ENCODE measurements at places on chromosomes 16 and 17.
A peak's percentile ranks its signal among the peaks of the same experiment; 100 is the strongest.

GRCh38 chr16:20833086-20833485 is 26.8 kb downstream of the REXO5 start:
- DNase-seq, result no peak

DNA sequence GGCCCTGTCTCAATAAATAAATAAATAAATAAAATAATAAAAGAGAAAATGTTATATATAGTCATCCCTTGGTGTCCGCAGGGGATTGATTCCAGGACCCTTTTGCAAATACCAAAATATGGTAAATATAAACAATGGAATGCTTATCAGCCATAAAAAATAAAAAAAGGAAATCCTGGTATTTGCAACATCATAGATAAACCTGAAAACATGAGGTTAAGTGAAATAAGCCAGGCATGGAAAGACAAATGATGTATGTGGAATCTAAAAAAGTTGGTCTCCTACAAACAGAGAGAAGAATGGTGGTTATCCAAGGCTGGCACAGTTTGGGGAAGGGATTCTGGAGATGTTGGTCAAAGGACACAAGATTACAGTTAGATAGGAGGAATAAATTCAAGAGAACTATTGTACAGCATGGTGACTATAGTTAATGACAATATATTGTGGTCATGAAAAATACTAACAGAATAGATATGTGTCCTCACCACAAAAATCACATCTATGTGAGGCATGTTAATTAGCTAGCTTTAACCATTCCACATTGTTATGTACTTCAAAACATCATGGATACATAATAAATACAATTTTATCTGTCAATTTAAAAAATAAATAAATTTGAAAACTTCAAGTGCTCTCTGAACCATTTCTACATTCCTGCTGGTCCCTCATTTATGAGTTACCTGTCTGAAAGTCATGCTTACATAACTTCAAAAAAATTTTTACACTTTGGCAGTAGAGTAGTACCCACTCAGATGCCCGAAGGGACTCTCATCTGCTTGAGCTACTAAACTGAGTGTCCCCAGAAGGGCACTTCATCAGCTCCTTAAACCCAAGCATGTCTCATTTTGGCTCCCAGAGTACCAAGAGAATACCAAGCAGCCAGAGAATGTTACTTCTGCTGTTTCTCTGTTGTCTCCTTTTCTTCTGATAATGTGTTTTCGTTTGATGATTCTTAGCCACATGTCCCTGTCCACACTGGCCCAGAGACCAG is 26.6 kb downstream of the N4BP1 start:
- DNase-seq, result no peak

- DNase-seq, result no peak
Observed at GRCh38 chr17:50146230-50146926, 4.1 kb downstream of the PPP1R9B start.

DNA sequence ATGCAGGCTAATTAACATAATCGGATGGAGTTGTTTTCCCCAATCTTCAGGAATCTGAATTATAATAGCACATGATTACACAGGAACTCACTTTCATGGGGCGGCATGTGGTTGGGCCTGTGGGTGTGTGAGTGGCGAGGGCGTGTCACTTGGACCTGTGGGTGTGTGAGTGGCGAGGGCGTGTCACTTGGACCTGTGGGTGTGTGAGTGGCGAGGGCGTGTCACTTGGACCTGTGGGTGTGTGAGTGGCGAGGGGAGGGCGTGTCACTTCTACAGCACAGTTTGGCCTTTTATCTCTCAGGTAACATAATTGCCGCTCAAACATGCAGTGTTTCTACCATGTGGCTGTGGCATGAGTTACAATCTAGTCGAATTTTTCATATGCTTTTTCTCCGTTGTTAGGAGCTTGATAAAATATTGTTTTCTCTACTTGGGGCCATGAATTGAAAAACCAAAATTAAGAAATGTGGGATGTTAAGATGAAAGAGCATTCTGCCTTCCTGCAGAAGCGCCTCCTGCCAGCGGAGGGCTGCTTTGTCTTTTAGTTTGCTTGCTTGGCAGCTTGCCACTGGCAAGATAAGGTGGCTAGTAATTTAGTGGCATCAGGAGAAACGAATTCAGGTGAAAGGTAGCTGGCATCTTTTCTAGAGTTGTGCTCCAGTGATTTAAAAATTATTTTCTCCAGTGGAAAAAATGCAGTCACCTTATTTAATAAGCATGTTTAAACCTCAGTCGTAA is 36.2 kb downstream of the USP10 start:
- DNase-seq, result peak; percentile 77

DNA sequence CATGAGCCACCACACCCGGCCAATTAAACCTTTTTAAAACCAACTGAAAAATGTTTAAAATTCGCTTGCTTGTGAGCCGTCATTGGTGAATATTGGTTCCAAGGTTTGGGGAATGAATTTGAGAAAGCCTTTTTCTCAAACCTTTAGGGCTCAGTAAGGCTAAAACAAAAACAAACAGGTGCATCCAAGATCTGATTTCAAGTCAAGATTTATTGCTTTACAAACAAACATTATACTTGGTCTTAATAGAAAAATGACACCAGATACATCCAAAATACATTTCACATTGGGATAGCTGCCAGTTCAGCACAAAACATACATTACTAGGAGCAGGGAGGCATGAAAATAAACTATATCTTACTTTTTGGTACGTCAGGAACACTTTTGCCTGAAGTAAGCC is 5.4 kb downstream of the C17orf58 start:
- DNase-seq, result peak; percentile 68

DNA sequence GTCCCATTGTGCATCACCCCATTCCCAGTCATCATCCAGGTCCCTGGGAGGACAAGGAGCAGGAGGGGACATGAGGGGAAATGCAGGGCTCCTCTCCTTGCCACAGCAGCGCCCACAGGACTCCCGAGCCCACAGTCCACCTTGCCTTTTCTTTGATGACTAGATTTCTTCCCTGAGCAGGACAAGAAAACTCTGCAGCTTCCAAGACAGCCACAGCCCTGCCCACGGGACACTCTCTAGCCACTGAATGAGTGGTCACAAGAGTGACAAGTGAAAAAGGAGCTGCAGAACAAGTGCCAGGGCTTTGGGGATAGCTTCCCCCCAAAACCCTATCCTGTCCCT is 4.7 kb downstream of the NEURL4 start:
- no peak for DNase-seq

DNA sequence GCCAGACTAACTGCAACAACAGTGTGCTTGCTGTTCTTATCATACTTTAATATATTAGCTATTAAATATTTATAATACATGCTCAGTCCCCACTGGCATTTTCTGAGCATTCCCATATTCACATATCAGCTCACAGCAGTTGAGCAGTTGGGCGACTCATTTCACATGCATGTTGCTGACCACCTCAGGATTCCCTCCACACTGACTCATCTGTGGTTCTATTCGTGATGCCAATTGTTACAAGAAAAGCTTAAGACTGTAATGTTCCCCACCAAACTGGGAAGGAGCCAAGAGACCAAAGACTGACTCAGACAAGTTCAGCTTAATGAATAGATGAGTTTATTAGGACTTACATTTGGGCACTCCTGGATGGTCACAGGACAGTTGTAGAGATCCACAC is 100.3 kb upstream of the KIF2B start:
- no peak for DNase-seq

DNA sequence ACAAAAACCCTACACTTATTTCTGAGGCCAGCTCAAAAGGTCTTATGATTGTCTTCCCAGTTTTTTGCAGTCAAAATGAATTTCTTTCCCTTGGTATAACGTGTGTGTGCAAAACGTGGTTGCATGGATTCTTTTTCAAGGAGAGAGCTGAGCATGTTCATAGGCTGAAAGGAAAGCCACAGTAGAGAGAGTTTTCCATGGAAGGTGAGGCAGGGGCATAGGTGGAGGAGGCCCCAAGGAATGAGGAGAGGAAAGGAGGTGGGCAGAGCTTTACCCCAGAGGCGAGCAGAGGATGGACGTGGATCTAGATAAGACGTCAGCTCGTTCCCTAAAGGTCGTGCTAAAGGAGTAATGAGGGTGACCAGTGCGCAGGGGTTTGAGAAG is 22.8 kb downstream of the TRPV2 start:
- no peak for DNase-seq

DNA sequence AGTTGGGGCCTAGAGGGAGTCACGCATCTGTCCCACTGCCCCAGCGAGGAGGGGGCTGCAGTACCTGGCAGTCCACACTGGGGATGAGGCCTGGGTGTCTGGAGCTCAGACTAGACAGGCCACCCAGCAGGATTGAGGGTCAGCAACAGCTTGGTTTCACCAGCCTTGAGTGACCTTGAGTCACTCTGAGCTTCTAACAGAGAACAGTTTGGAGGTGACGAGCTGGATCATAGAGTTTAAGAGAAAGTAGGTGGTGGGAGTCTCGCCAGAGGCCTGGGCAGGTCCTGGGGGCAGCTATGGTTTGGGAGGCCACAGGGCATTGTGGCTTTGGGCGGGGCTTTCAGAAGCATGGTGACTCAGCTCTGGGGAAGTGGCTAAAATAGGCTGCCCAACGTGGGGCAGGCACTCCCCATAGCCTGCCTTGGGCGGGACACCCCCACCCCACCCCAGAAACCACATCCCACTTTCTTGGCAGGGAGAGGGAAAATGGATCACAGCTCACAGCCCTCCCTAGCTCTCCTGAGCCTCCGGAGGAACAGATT is 20.5 kb downstream of the CDC42EP4 start:
- no peak for DNase-seq

GRCh38 chr17:47703191-47703591 is 9.2 kb downstream of the TBKBP1 start:
- no peak for DNase-seq

GRCh38 chr17:48767263-48767774 is 38.8 kb upstream of the HOXB13 start:
- DNase-seq, result no peak

- DNase-seq, result peak; percentile 85
Observed at GRCh38 chr17:48023400-48024148, 14.0 kb downstream of the COPZ2 start.

- DNase-seq, result no peak
Observed at GRCh38 chr17:59141860-59142259, 13.1 kb downstream of the SKA2 start.

DNA sequence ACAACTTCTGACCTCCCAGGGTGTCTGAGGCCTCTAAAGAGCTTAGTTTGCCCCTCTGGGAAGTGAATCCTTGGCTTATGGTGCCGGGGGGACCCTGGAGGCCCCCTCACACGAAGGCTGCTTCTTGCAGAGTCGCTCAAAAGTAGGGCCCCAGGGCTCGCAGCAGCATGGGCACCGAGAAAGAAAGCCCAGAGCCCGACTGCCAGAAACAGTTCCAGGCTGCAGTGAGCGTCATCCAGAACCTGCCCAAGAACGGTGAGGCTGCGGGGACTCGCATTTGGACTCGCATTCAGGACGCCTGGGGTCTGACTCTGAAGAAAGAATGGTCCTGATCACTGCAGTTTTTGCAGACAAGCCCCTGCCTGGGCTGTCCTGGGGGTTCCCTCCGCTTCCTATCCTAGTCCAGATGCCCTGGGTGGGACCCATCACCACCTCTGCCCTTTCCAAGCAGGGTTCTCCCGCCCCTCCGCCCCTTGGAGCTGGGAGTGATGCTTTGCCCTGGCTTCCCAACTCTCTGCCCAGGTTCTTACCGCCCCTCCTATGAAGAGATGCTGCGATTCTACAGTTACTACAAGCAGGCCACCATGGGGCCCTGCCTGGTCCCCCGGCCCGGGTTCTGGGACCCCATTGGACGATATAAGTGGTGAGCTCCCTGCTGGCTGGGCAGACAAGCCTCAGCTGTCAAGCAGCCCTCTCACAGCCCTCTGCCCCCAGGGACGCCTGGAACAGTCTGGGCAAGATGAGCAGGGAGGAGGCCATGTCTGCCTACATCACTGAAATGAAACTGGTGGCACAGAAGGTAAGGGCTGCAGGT is 698 bp downstream of the ACBD4 start:
- no peak for DNase-seq

DNA sequence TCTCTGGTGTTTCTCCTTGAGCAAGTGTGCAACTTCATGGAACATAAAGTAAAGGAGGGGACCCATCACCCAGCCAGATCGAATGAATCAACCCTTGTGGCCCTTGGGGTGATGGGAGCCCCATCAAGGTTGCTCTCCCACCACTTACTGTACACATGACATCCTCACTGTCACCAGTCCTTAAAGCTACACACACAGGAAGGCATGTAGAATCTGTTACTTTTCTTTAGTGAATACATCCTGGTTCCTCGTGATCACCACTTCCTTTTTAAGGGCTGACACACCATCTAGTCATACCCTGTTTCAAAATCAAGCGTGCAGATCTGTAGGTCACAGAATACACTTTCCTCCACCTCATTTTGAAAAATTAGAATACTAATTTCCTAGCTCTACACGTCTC is 22.6 kb upstream of the MPHOSPH6 start:
- DNase-seq, result no peak

DNA sequence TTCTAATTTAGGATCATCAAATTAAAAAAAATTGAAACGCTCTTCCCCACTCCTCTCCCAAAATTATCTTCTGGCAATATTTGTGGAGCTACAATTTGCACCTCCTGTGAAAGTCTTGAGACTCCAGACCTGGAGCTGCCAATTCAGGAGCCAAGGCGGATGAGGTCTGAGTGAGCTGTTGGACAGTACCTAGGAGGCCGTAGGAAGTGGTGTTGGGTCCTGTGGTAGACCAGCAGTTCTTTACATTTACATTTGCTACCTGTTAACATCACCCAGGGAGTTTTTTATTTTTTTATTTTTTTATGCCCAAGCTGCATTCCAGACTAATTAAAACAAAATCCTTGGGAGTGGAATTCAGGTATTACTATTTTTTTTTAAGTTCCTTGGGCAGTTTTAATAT is 271.0 kb downstream of the PHKB start:
- DNase-seq, result no peak

- DNase-seq, result no peak
Observed at GRCh38 chr16:11679250-11679649, 11.0 kb downstream of the SNN start.

DNA sequence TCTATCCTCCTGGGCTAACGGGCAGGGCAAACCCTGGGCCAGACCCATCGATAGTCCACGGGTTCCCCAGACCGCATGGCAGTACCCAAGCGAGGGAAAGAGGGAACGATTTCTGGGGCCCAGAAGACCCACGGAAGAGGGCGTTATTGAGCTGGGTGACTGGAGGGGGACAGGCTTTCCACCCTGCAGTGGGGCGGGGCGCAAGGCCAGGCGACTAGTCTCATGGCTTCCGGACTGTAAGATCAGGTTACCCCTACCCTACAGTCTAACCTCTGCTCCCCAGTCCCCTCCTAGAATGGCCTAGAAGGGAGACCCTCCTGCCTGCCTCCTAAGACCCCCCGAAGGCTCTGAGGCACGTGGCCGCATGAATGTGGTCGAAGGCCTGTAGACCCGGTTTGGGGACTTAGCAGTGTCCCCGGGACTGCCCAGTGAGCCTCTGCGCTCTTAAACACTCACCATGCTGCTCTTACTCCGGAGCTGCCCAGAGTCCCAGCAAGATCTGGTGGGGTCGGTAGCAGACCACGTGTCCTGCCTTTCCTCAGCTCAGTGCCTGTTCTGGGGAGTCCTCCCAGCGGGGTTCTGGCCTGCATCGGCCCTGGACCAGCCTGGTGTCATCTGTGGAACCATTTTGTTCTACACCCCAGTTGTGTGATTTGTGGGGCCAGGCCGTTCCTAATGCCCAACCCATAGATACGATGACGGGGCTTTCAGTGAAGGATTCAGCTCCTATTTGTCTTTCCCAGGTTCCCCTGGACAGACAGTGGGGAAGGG is 13.2 kb upstream of the AURKB start:
- DNase-seq, result peak; percentile 34
